B cell (primary cell): ENCODE measurements at places on chromosomes 1 and 21. TPM values are rescaled to one million over a fixed set of nuclear protein-coding genes. Genes with fewer than 3 reads are reported as not detected.

DNA sequence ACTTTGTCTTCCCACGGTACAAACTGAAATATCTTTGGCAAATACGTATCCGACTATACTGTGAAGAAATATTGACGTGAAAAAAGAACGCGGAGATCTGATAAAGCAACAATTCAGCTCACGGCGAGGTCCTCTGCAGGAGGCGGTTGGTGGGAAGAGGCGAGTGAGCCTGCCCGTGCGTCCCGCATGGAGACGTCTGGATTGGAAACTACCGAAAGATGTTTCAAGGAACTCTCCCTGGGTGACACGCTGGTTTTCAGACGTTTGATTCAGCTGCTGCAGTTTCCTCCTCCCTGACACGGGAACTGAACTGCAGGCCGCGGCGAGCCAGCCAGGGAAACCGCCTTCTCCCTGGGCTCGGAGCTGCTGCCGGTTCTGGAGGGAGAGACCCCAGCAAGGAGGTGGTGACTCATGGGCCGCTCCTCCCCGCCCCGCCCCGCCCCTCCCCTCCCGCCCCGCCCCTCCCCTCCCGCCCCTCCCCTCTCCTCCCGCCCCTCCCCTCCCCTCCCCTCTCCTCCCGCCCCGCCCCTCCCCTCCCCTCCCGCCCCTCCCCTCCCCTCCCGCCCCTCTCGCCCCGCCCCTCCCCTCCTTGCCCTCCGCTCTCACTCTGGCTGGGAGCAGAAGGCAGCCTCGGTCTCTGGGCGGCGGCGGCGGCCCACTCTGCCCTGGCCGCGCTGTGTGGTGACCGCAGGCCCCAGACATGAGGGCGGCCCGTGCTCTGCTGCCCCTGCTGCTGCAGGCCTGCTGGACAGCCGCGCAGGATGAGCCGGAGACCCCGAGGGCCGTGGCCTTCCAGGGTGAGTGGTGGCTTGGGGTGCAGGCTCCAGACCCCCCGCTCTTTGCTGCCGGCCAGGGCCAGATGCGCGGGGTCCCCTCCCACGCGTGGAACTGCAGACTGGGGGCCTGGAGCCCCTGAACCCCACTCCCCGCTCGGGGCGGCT, at the start of gene COL6A1:
Gene COL6A1, plus strand, starts transcription at position 620 of the 941 bp plus-strand sequence. Its CDS starts 81 bp downstream, at position 701.
- no peak within 1 kb of the TSS for H3K27ac ChIP-seq
- peak; percentile 66 for DNase-seq
- no peaks in the 10 kb centered on the region for H3K27me3 ChIP-seq
- H3K4me1 ChIP-seq: peaks cover 20% of the 10 kb centered on the region
- peak within 1 kb of the TSS; percentile 45 for H3K4me3 ChIP-seq

The CELA2B gene
- total RNA-seq: not detected in 2 replicates

- no peak overlapping the region for H3K27ac ChIP-seq
- no peaks in the 10 kb centered on the region for H3K4me1 ChIP-seq
- no peak overlapping the region for H3K4me3 ChIP-seq
- H3K36me3 ChIP-seq: no peaks in the 10 kb centered on the region
- DNase-seq: peak; percentile 62
These were observed 9.7 kb downstream of the OR2B11 start for GRCh38 chr1:247448107-247448791.

DNA sequence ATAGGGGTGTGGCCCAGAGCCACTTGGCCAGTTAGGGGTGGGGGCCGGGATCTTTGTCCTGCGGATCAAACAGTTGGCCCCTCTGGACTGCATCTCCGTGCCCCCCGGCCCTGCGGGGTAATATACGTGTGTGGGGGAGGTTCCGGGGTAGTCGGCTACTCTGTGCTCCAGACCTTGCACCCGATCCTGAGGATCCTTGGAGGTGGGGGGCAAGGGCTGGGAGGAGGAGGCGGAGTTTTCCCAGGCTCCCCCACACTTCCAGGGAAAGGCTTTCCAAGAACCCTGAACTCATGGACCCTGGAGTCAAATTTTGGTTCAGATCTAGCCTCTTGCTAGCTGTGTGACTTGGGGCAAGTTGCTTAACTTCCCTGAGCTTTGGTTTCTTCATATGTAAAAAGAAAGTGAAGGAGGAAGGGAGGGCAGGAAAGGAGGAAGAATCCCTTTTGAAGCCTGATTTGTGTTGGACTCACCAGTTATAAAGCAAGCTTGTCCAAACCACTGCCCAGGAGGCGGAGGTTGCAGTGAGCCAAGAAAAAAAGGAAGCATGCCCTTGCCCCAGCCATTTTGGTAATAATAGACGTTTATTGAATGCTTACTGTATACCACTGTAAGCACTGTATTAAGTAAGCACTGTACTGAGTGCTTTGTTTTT, 686 bp downstream of the MIIP start:
- peak; percentile 40 for DNase-seq
- no peaks in the 10 kb centered on the region for H3K27me3 ChIP-seq
- H3K27ac ChIP-seq: no peak overlapping the region
- peak overlapping the region; percentile 61 for H3K4me3 ChIP-seq

- no peaks in the 10 kb centered on the region for H3K36me3 ChIP-seq
- H3K27me3 ChIP-seq: no peaks in the 10 kb centered on the region
- DNase-seq: no peak
These were observed 23.1 kb upstream of the CTPS1 start for GRCh38 chr1:40956407-40956806.

The STUM gene
- 0.69 and 1.1 TPM in 2 replicates for total RNA-seq

The C1orf56 gene
- total RNA-seq: 4.5 and 7.6 TPM in 2 replicates

GRCh38 chr1:25641931-25642573, 25.5 kb downstream of the MAN1C1 start:
- peaks cover 20% of the 10 kb centered on the region for H3K27me3 ChIP-seq
- no peak for DNase-seq
- H3K36me3 ChIP-seq: no peaks in the 10 kb centered on the region
- peaks cover 9% of the 10 kb centered on the region for H3K4me1 ChIP-seq
- no peak overlapping the region for H3K27ac ChIP-seq
- H3K4me3 ChIP-seq: no peak overlapping the region

GRCh38 chr1:221435504-221435904, 306.4 kb downstream of the DUSP10 start:
- peak; percentile 62 for DNase-seq
- peaks cover 11% of the 10 kb centered on the region for H3K4me1 ChIP-seq
- no peaks in the 10 kb centered on the region for H3K36me3 ChIP-seq
- no peak overlapping the region for H3K27ac ChIP-seq
- no peaks in the 10 kb centered on the region for H3K27me3 ChIP-seq

The TCEA3 gene
- not detected in 2 replicates for total RNA-seq

The FAM89A gene
- 5.6 and 6.1 TPM in 2 replicates for total RNA-seq

DNA sequence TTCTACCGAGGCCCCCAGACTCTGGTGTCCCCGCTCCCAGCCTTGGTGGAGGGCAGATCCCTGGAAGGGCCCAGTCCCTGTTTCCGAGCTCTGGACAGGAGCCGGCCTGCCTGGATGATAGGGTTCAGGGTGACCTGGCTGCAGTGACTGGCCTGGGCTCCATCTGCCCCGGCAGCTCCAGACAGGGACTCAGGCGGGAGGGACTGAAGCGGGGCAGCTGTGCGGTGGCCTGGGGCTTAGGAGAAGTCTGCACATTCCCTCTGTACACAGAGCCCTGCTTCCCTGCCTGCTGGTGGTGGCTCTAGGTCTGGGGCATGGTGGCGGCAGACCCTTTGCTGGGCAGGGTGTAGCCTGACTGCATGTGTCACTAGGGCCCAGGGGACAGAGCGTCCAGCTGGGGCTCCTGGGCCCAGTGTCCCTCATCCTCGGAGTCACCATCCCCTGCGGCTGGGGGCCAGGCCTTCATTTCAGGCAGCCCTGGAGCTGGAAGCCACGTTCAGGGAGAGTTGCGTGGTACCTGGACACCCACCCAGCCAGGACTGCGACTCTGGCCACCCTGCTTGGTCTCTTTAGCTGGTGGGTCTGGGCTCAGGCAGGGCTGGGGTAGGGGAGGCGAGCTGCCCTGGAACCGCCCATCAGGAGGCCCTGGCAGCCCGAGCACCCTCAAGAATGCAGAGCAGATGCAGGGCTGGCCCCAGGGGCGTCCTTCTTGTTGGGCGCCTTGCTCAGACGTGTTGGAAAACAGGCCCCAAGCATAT, 9.6 kb downstream of the ARHGEF16 start:
- H3K4me3 ChIP-seq: no peak overlapping the region
- DNase-seq: no peak
- no peak overlapping the region for H3K27ac ChIP-seq

The CGN gene
- total RNA-seq: 0.49 and 0.81 TPM in 2 replicates

- no peaks in the 10 kb centered on the region for H3K36me3 ChIP-seq
- peak overlapping the region; percentile 71 for H3K27ac ChIP-seq
- peaks cover 31% of the 10 kb centered on the region for H3K4me1 ChIP-seq
- DNase-seq: peak; percentile 32
These were observed 26.1 kb downstream of the CD244 start for GRCh38 chr1:160836561-160836960.

GRCh38 chr1:8397511-8397910, 79.6 kb downstream of the SLC45A1 start:
- peaks cover 4% of the 10 kb centered on the region for H3K36me3 ChIP-seq
- no peaks in the 10 kb centered on the region for H3K27me3 ChIP-seq
- peaks cover 47% of the 10 kb centered on the region for H3K4me1 ChIP-seq
- H3K4me3 ChIP-seq: no peak overlapping the region

DNA sequence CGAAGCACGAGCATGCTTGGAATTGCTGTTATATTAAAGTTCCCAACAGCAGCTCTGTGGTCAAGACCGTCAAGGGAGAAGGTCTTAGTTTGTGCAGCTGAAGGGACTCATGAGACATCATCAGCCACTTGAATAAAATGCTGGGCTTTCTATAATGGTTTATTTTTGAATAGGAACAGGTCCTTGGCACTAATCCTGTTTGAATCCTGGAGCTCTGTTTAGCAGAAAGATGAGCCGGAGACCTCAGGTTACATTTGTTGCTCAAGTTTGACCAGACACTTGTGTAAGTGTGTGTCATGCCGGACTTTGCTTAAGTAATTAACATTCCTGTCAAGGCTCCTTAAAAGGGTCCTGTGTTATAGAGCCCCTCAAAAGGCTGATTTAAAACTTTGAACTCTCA, 186.5 kb downstream of the ROR1 start:
- H3K36me3 ChIP-seq: no peaks in the 10 kb centered on the region
- no peak overlapping the region for H3K27ac ChIP-seq
- H3K4me1 ChIP-seq: no peaks in the 10 kb centered on the region
- no peak for DNase-seq
- H3K27me3 ChIP-seq: no peaks in the 10 kb centered on the region

DNA sequence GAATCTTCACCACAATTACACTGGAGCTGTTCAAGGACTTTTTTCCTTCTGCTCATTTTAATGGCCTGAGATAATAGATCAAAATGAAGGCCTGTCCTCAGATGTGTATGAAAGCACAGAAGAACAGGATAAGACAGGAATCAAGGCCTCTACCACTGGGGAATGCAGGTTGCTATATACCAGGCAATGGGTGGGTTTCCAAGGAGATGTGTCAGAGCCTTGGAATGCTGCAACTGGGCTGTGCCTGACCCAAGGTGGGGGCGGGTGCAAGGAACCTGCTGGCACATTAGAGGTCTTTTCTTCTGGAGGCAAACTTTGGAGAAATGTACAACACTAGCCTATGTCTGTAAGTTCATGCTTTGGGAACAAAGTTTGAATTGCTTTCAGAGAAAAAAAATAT, 21.7 kb upstream of the LAMC2 start:
- H3K27me3 ChIP-seq: no peaks in the 10 kb centered on the region
- H3K4me1 ChIP-seq: no peaks in the 10 kb centered on the region
- H3K27ac ChIP-seq: no peak overlapping the region
- H3K4me3 ChIP-seq: no peak overlapping the region

- H3K36me3 ChIP-seq: no peaks in the 10 kb centered on the region
- H3K27ac ChIP-seq: no peak overlapping the region
- H3K27me3 ChIP-seq: no peaks in the 10 kb centered on the region
- no peak for DNase-seq
These were observed 65.7 kb downstream of the RAP1GAP start for GRCh38 chr1:21603177-21604138.

GRCh38 chr1:226497991-226498639, 50.4 kb upstream of the STUM start:
- H3K36me3 ChIP-seq: no peaks in the 10 kb centered on the region
- no peak overlapping the region for H3K27ac ChIP-seq
- H3K4me1 ChIP-seq: no peaks in the 10 kb centered on the region
- DNase-seq: no peak
- H3K27me3 ChIP-seq: no peaks in the 10 kb centered on the region

GRCh38 chr1:214538496-214538895, 12.9 kb downstream of the PTPN14 start:
- H3K27me3 ChIP-seq: no peaks in the 10 kb centered on the region
- DNase-seq: no peak
- no peak overlapping the region for H3K27ac ChIP-seq
- H3K4me3 ChIP-seq: no peak overlapping the region
- H3K36me3 ChIP-seq: no peaks in the 10 kb centered on the region
- no peaks in the 10 kb centered on the region for H3K4me1 ChIP-seq

DNA sequence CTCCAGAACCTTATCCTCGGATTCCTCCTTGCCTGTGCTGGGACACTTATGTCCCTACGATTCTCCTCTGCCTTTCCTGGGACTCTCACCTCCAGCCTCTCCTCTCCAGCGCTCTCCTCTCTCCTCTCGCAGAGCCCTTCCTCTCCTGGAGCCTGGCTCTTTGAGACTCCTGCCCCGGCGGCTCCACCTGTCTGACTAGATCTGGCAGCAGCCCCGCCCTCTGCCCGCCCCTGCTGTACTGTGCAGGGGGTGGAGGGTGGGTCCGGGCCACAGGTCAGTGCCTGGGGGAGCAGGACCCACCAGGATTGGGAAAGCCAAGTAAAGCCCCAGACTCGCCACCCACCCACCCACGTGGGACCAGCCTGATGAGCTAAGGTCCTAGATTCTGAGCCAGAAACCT, 1.6 kb downstream of the ELOVL1 start:
- peak overlapping the region; percentile 96 for H3K27ac ChIP-seq
- DNase-seq: no peak
- H3K27me3 ChIP-seq: no peaks in the 10 kb centered on the region

DNA sequence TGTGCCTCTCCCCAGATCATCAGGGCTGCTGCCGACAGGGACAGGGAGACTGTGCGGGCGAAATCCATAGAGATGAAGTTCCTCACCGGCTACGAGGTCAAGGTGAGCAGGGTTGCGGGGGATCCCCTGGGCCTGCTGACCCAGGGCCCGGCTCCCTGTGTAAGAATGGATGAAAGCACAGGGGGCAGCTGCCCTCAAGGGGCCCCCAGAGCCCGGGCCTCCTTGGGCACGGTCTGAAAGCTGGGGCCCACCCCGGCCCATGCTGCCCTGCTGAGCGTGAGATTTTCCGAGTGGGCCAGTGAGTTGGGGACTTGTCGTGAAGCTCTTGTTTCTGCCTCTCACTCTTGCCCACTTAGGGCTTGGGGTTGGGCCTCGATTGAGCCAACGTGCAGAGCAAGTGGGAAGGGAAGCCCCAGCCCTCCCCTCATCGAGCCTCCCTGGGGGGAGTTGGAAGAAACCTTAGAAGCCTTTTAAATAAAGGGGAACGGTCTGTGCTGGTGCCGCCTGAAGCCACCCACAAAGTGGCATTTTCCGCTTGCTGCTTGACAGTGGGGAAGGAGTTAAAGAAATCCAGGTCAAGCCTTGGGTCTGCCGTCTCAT, 45.2 kb downstream of the COQ8A start:
- H3K4me1 ChIP-seq: peaks cover 16% of the 10 kb centered on the region
- DNase-seq: no peak
- H3K27ac ChIP-seq: no peak overlapping the region

DNA sequence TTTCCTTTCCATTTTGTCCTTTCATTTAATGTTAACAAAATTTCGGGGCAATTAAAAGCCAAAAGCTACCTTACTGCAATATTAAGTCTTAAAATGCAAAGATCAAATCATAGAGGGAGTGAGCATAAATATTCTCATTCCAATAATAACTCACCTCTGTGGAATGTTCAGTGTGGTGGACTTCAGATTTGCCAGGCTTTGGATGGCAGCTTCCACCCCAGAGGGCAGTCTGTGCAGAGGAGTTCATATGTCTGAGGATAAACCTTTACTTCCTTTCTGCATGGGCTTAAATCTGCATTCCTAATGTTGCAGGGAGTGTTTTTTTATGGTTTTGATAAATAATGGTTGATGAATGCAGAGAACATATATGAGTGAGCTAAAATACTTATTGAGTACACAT, 16.3 kb downstream of the KIAA0040 start:
- H3K4me3 ChIP-seq: no peak overlapping the region
- H3K27me3 ChIP-seq: no peaks in the 10 kb centered on the region
- no peak overlapping the region for H3K27ac ChIP-seq
- peaks cover 56% of the 10 kb centered on the region for H3K4me1 ChIP-seq
- DNase-seq: no peak
- H3K36me3 ChIP-seq: peaks cover 89% of the 10 kb centered on the region
